T1000 (cell line): ENCODE measurements at places on chromosomes 1 and 21.

GRCh38 chr1:182602935-182603645, 1.1 kb downstream of the RGS16 start:
- no peak for DNase-seq

- no peak for DNase-seq
These were observed 2.6 kb downstream of the NDC1 start for GRCh38 chr1:53835491-53835890.

DNA sequence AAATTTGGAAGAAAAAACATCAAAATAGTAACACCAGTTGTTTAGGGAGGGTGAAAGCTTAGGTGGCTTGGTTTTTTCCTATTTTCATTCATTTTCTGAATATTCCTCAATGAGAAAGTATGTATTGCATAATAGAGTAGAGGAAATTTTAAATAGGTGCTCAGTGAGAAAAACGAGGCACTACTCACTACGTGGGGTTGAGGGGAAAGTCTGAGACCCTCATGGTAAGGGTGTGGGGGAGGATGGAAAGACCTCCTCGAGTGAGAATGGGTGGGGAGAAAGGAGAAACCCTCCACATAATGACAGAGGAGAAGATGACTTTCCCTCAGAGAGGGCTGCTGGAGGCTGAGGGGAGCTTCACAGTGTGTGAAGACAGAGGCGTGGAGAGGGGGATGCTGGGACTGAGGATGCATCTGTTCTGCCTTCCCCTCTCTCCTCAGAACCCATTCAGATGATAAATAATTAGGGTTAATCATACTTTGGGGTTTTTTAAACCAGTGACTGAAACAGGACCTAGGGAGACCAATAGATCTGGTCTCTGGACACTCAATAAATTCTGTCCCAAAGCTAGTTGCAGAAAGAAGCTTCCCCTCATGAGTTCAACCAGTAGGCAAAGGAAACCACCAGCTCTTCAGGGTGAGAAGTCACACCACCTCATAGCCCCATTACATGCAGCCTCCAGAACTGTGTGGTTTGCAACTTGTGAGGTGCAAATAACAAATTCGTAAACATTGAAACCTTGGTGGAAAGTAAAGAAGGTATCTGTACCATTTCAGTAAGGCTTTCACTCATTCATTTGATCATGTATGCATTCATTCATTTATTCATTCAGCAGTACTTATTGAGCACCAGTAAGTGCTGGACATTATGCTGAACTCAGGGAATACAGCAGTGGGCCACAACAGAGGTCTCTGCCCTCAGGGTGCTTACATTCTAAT, 17.1 kb downstream of the SLAMF7 start:
- DNase-seq, result no peak

- DNase-seq, result no peak
These were observed 20.9 kb downstream of the USP48 start for GRCh38 chr1:21762022-21762404.

DNA sequence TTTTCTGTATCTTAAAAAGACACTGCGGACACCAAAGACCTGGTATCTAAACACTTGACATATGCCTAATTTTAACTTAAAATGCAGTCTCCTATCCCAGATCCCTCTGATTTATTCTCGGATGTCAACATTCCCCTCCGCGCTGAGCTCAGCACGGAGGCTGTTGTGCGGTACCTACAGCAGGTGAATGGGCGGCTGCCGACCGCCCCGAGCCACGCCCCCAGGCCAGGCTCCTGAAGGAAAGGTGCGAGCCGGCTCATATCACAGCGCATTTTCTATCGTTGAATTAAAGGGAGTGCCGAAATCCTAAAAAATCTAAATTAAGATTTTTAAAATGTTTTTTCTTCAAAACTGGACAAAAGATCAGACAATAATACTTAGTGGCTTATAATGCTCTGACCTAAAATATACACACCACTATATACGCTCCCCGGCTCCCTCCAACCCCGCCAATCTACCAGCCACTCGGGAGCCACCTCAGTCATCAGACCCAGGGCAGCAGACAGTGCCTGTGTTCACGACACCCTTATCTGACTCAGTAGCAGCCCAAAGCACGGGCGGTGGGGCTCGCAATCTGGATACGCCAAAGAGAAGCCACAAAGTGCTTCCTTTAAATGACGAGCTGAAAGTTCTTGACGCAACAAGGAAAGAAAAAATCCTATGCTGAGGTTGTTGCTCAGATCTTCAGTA, 4.1 kb downstream of the WRAP73 start:
- DNase-seq, result no peak

- DNase-seq, result no peak
These were observed 48.0 kb downstream of the NID1 start for GRCh38 chr1:236016782-236017400.

GRCh38 chr1:14098294-14098913, 398.4 kb downstream of the PRDM2 start:
- DNase-seq, result no peak

DNA sequence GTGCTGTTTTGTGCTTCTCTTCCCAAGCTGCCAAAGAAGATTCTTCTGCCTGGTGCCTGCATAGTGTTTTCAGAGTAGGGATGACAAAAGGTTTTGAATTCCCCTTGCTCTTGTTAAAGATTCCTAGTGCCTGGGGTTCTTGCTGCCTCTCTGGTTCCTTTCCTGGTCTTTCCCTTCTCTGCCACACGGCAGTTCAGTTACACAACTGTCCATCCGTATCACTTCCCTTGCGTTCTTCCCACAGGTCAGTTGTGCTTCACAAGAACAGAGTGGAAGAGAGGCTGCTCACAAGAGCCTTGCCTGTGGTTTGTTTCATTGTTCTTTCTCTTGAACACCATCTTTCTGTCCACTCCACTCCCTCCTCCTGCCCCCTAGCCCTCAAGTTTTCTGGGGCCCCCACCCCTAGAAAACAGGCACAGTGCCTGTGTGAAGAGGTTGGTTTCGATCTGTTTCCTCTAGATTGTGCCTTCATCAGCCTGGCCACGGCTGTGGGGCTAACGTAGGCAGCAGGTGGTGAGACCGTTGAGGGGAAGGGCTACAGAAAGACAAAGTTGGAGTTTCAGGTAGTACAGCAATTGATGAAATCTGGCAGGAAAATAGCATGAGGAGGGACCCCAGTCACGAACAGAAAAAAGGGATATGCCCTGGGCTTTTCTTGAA, 5.8 kb downstream of the VASH2 start:
- no peak for DNase-seq

- DNase-seq, result no peak
These were observed 79.3 kb upstream of the RGS2 start for GRCh38 chr1:192729500-192729899.

DNA sequence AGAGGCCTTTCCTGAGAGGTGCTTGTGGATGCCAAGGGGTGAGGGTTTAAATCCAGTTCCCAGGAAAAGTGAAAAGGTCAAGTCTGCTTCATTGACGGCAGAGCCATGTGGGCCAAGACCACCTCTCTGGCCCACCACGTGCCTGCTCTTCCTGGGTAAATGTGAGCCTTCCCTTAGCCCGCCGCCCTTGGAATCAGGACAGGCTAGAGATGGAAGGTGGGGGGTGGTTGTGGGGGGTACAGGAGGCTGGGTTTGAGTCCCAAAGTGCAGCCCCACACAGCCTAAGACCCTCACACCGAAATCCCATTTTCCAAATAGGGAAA, 104.4 kb downstream of the EPHB2 start:
- DNase-seq, result no peak

DNA sequence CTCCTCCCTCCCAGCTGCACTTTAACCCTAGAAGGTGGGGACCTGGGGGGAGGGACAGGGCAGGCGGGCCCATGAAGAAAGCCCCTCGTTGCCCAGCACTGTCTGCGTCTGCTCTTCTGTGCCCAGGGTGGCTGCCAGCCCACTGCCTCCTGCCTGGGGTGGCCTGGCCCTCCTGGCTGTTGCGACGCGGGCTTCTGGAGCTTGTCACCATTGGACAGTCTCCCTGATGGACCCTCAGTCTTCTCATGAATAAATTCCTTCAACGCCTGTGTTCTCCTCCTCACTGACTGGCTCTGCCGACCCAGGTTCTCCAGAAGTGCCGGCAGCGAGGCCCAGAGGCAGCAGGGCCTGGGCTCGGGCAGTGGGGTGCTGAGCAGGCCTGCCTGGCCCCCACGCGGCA, 6.5 kb upstream of the HTR6 start:
- no peak for DNase-seq

DNA sequence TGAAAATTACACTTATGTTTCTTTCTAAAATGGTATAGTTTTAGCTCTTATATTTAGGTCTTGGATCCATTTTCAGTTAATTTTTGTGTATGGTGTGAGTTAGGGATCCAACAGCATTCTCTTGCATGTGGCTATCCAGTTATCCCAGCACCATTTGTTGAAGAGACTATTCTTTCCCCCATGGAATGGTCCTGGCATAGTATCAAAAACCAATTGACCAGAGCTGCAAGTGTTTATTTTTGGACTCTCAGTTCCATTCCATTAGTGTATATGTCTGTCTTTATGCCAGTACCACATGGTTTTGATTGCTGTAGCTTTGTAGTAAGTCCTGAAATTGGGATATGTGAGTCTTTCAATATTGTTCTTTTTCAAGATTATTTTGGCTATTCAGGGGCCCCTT, 14.3 kb downstream of the TTLL10 start:
- DNase-seq, result no peak

DNA sequence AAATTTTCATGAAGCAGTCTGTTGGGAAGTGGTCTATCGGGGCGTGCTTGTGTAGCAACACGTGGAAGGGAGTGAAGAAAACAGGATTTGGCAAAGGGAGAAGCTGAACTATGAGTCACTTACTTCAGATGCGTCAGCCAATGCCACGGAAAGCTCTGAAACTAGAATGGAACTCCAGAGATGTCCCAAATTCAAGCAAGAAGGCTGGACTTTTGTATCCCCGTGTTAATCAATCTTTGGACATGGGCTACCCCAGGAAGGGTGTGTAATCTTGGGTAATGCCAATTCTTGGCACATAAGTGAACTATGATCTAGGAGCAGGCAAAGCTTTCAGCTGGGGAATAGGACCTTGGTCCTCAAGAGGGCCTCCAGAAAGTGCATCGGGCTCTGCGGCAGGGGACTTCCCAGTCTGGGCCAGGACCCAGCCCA, 102.6 kb downstream of the ADSS2 start:
- DNase-seq, result peak; percentile 9

DNA sequence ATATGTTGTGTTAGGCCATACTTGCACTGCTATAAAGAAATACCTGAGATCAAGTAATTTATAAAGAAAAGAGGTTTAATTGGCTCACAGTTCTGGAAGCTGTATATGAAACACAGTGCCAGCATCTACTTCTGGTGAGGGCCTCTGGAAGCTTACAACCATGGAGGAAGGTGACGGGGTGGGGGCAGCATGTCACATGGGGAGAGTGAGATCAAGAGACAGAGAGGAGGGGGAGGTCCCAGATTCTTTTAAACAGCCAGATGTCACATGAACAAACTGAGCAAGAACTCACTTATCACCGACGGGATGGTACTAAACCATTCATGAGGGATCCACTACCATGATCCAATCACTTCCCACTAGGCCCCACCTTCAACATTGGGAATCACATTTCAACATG, 42.6 kb downstream of the TESK2 start:
- DNase-seq, result no peak

- DNase-seq, result peak; percentile 42
These were observed 15.6 kb downstream of the RD3 start for GRCh38 chr1:211476200-211476849.

- no peak for DNase-seq
These were observed 56.9 kb downstream of the LYST start for GRCh38 chr1:235809688-235810397.

- no peak for DNase-seq
These were observed 27.1 kb downstream of the CAMK1G start for GRCh38 chr1:209610631-209610905.

DNA sequence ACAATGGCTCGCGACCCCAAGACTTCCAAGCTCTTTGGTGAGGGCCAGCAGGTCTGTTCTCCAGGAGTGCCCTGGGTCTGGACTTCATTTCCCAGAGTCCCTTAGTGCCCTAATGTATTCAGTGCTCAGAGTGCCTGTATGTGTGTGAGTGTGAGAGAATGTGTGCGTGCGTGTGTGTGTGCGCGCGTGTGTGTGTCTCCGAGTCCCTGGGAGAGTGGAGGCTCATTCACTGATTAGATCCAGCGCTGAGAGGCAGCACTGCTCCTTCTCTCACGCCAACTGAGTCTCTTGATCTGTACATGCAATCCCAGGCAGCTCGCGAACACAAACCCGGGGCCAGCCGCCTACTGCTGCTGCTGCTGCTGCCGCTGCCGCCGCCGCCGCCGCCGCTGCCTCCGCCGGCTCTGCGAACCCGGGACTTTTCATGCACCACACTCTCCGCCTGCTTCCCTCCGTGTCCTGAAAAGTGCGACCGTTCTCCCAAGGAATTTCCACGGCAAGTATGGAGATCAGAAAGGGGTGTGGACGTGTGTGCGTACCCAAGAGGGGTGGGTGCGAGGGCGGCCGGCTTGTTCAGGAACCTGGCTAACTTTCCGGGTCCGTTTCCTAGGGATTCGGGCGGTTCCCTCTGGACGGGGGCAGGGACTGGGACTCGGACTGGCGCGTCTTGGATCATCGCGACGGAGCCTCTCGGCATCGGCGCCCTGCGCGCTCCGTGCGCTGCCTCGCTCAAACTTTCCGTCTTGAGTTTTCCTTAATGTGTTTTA, at the start of gene RNF220:
TSS of gene RNF220 (plus strand) at position 225 of the 767 bp plus-strand sequence.
- DNase-seq, result no peak

GRCh38 chr1:19232524-19232846, 18.8 kb downstream of the EMC1 start:
- no peak for DNase-seq

- no peak for DNase-seq
These were observed 3.5 kb upstream of the KRTAP27-1 start for GRCh38 chr21:30340714-30341573.

DNA sequence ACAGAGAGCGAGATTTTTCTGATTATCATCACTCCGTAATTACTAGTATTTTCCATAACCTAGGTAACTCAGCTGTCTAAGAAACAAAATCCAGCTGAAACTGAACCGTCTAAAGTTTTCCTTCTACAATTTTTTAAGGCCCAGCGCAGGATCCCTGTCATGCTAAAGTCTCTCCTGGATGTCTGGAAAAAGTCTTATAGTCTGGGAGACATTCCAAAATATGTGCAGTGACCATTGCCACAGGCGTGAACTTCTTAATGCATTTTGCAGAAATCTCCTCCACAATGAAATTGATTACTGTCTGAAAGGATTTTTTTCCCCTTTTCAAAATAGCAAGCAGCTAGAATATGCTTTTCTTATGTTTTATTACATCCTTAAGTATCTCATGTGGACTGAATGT, 209.3 kb upstream of the C1orf105 start:
- no peak for DNase-seq

GRCh38 chr1:15286452-15286851, 39.4 kb downstream of the FHAD1 start:
- DNase-seq, result no peak

- DNase-seq, result no peak
These were observed 67.5 kb upstream of the VAMP3 start for GRCh38 chr1:7703321-7704213.

- DNase-seq, result no peak
These were observed 1.4 kb downstream of the ATP5PO start for GRCh38 chr21:33914188-33914587.

GRCh38 chr1:12375133-12375829, 145.5 kb downstream of the VPS13D start:
- no peak for DNase-seq
